ENCODE measurements at places on chromosomes 2 and 18.

- DNase-seq: no peak
These were observed 22.6 kb downstream of the THSD7B start for GRCh38 chr2:136787970-136788369.

DNA sequence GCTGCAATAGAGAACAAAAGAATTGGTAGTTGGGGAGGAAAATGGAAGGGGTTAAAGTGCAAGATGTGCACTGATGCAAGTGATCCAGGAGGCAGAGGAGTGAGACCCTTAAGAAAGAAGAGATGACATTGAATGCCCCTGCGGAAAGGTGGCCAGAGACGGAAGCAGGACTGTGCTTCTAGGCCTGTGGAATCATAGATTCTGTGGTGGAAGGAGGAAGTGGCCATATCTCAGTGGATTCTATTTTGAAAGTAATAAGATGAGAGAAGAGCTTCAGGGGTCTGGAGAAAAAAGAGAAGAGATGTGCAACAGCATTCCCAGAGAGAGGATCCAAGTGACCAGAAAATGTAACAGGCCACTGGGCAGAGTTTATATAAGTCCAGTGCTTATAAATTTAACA, 18.6 kb upstream of the GYPC start:
- no peak for DNase-seq

GRCh38 chr2:28488083-28488830, 7.6 kb upstream of the PLB1 start:
- no peak for DNase-seq

GRCh38 chr2:138309760-138310159, 191.8 kb upstream of the SPOPL start:
- no peak for DNase-seq

GRCh38 chr2:232887171-232887850, 17.2 kb downstream of the SNORC start:
- DNase-seq: no peak

- DNase-seq: no peak
These were observed 28.9 kb downstream of the ADNP2 start for GRCh38 chr18:80137976-80138375.

- no peak for DNase-seq
These were observed 41.6 kb downstream of the TBC1D8 start for GRCh38 chr2:101109451-101110118.

- DNase-seq: no peak
These were observed 141.0 kb downstream of the UXS1 start for GRCh38 chr2:106053116-106053515.

- DNase-seq: peak; percentile 48
These were observed 12.4 kb downstream of the COPS8 start for GRCh38 chr2:237097911-237098702.

DNA sequence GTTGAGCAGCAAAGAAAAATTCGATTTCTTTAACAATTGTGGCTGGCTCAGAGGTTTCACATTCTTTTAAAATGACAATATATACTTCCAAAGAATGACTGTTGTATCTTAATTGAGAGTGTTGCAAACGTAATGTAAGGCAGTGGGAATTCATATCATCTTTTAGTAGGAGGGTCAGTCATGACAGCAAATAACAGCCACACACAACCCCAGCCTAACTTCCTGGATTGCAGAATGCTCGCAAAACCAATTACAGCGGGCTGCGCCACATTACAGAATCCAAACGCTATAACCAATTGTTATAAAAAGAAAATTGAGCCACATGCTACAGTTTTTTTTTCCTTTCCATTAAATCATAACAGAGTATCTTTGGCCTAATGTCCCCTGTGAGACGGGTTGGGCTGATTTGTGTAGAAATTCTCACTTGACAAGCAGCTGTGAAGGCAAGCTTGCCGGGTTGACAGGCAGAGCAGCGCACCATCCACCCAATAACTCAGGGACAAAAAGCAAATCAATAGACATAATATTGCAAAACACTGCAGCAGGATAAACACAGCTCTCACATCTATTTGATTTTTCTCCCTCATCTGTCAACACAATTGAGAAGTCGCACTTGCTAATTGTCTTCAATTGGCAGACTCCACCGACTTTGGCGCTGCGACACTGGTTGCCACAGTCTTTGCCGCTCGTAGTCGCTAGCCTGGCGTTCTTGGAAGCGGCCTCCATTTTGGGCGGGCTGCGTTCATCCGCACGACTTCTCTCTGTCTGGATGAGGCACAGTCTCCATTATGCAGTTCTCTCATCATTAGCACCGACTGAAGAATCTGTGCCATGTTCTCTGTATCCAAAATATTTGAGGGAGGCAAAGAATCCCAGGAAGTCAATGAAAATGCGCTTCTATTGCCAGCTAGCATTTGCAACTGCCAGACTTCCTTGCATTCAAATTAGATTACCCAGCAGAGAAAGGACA, 95.0 kb upstream of the CCDC68 start:
- no peak for DNase-seq

DNA sequence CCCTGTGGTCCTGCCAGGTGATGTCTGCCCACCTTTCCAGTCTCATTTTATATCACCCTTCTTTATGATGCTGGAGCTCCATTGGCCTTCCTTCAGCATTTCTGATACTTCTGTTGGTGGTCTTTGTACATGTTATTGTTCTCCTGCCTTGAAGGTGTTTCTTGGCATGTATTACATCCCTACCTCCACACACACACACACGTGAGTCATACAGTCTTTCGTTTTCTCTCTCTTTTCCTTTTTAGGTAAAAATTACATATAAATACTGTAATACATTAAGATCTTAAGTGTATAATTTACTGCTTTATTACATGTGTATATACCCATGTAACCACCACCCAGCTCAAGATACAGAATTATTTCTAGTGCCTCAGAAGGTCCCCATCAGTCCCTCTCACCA, 10.2 kb upstream of the ADGRF3 start:
- DNase-seq: no peak

DNA sequence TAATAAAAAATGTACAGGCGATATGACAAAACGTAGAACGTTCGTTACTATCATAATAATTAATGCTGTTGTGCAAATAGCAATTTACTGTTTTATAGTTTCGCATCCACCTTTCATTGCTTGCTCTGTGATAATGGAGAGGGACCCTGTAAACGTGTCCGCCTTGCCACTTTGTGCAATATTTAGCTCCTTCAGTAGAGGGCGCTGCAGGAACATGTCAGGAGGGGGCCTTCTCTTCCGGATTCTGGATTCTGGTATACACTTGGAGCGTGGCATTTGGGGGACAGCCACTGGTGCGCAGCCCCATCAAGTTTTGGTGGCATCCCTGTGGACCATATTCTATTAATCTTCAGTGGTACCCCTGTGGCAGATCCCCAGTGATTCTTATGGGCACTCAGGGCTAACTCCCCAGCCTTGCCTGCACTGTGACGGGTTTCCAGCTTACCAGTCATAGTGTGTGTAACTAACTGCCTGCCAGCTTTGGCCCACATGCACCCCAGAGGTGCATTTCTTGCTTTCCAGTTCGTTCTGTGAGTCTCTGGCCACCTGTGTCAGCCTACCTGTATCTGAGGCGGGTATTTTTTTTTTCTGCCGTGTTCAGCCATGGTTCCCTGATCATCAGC, 140.3 kb downstream of the CYRIA start:
- DNase-seq: no peak

GRCh38 chr2:53660886-53661285, 106.7 kb upstream of the CHAC2 start:
- DNase-seq: no peak

- no peak for DNase-seq
These were observed 5.9 kb upstream of the LRPPRC start for GRCh38 chr2:44001716-44002115.

DNA sequence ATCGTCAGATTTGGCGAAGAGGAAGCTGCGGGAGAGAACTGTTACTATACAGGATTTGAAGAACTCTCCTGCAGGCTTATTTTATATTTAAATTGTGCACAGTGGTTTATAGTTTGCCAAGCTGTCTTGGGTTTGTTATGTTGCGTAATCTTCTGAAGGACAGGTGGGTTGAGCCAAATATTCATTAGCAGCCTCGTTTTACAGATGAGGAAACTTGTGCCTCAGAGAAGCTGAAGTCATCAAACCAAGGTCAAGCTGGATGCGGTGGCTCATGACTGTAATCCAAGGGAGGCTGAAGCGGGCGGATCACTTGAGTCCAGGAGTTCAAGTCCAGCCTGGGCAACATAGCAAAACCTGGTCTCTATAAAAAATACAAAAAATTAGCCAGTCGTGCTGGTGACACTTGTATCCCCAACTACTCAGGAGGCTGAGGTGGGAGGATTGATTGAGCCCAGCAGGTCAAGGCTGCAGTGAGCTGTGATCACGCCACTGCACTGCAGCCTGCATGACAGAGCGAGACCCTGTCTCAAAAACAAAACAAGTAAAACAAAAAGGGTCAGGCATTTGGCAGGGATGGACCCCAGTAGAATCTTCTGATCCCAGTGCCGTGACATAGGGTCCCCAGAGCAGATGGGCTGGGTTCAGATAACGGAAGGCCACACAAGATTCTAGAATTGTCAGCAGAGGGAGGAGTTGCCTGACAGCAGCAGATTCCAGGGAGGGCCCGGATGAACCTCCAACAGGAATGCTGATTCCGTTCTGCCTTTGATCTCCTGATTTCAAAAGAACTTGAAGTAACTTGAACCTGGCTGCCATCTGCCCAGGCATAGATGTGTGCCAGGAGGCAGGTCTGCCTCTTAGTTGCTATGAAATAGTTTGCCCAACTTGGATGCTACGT, 50.6 kb downstream of the SH3BP4 start:
- DNase-seq: no peak

DNA sequence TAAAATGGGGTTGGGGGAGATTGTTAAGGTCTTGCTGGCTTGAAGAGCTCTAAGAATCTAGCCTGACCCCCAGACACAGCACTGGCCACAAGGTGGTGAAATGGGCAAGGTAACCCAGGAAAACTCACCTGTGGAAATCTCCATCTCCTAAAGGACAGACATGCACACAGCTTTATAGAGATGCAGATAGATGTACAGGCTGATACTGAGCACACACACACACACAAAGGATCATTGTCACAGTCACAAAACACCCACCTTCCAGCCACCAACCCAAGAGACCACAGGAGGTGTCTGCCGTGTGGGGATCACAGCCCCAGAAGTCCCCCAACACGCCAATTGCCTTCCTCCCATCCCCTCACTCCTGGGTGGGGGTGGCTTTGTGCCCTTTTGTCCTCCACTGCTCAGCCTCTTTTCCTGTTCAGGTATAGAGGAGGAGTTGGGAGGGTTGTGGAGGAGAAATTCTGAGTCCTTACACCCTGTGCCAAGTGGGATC, 3.2 kb upstream of the CYP26B1 start:
- DNase-seq: no peak

- no peak for DNase-seq
These were observed 52.6 kb downstream of the CALCRL start for GRCh38 chr2:187395276-187396015.

DNA sequence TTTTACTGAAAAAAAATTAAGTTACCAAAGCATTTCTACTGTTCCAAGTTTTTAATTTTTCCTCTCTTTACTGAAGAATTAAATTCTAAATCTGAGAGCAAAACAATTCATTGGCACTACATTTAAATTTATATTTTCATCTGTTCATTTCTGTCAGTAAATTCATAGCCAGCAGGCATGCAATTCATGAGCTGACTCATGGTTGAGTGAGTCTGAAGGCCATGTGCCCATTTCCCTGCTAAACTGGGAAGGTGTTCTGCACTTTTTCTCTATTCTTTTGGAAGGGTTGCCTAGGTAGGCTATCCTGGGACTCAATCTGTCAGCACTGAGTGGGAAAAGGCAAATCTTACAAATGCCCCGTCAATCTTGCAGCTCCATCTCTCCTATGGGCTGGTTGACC, 88.7 kb downstream of the KLHL14 start:
- DNase-seq: no peak

DNA sequence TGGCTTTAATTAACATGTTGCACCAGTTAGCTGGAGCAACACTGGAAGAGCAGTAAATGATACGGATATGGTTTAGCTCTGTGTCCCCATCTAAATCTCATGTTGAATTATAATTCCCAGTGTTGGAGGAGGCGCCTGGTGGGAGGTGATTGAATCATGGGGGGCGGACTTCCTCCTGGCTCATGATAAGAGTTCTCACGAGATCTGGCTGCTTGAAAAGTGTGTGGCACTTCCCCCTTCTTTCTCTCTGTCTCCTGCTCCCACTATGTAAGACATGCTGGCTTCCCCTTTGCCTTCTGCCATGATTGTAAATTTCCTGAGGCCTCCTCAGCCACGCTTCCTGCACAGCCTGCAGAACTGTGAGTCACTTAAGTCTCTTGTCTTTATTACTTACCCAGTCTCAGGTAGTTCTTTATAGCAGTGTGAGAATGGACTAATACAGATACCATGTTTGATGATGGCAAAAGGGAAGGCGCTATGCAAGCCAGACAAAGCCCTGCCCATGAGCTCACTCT, 963.6 kb downstream of the SOCS6 start:
- DNase-seq: no peak

DNA sequence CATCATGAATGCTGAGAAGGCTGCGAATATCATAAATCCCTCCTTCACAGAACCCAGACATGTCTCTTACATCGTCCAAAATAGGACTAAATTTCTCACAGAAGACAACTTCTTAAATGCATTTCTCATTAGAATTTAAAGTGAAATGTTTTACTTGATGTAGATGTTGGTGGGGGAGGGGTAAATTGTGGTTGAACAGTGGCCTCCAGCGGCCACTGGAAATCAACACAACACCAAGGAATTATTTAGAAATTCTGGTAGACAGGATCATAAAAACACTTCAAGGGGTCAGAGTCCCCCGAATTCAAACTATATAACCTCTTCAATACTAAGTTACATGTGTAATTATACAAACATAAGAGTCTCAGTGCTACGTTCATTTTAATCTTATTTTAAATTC, 135.9 kb downstream of the ABCA12 start:
- peak; percentile 10 for DNase-seq

- DNase-seq: no peak
These were observed 12.1 kb upstream of the HMSD start for GRCh38 chr18:63936932-63937393.

DNA sequence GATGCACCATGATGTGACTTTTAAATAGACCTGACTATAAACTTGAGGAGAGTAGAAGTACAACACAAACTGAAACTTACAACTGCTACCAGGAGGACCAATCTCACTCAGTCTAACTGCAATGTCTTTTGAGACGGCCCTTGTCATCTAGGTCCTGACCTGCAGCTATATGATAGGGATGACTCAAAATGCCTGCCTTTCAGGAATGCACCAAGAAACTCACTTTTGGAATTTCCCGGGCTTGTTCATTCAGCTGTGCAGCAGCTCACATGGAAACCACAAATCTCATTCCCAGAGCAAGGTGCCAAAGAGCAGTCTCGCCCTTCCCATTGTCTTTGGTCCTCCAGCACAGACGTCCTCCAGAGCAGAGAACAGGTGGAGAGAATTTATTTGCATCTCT, 113.7 kb downstream of the SPOPL start:
- DNase-seq: no peak

GRCh38 chr2:48511849-48512470, 18.0 kb upstream of the STON1 start:
- DNase-seq: no peak

Measured in Panc1 (cell line).